ENCODE measurements at places on chromosomes 11 and 22.

DNA sequence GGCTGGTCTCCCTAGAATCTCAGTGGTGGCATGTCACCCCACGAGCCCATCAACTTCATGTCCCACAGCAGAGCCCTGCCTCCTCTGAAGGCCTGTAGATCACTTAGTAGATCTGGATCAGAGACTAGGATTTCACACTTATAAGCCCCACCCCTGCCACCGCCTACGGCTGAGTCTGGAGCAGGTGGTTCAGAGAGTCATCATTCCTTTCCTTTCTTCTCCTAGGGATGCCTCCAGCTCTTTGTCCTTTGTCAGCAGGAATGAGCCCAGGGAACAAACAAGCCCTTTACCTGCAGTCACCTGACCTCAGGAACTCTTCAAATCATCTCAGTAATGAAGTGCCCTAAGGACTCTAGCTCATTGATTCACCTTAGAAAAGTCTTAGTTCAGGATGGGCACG lies 37.8 kb downstream of the SCGB1A1 start:
- no peak for DNase-seq

- DNase-seq, result no peak
These were observed 24.9 kb downstream of the USH1C start for GRCh38 chr11:17519061-17519885.

DNA sequence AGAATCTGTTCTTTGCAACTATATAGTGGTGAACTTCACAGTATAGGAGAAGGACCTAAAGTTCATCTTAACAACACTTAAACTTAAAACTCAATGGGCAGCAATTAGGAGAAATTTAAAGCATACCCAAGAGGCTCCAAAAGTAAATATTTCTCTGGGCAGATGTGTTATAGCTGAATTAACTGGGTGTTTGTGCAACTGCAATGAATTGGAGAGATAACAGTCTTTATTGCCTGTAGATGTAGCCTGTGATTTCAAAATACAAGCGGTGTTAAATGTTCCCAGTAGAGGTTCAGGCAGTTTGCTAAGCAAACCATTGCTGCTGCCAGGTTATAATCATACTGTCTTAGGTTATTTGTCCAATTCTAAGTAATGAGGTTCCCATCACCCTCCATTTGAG lies 294.1 kb upstream of the MTNR1B start:
- DNase-seq, result no peak

GRCh38 chr11:112615238-112615637 lies 346.0 kb upstream of the NCAM1 start:
- no peak for DNase-seq

GRCh38 chr11:40314327-40314726 lies 1145.1 kb downstream of the LRRC4C start:
- DNase-seq, result no peak

- no peak for DNase-seq
These were observed 156.0 kb downstream of the PKNOX2 start for GRCh38 chr11:125320347-125321076.

- no peak for DNase-seq
These were observed 91.9 kb upstream of the BID start for GRCh38 chr22:17866127-17866526.

- DNase-seq, result no peak
These were observed 152.9 kb downstream of the FEZ1 start for GRCh38 chr11:125343086-125343717.

DNA sequence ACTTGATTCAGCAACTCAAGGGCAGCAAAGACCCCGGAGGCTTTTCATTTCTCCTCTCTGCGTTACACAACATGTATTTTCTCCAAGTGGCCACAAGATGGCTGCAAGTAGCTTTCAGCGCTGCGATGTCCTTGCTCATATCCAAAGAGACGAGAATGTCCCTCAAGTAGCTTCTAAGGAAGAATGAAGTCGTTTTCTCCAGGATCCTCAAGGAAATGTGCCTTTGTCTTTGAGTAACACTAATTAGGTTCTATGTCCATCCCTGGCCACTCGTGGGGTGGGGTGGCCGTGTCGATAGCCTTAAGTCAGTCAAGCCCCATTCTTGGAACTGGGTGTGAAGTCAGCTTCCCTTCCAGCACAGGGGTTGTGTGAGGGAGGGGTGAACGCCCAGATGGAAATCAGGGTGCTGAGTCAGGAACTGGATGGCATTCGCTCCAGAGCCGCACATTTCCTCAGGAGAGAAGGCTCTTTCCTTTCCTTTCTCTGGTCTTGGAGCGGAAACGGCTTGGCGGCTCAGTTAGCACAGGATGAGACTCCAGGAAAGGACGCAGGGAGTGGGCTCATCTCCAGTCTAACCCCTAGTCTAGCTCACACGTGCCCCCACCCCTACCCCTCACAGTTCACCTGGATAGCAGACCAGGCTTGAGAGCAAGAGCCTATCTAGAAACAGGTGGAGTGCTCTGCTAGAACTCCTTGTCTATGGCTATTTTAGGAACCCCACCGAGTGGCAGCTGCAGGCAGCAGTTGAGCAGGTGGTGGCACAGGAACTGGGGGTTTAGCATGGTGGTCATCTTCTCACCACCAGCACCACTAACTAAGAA lies 44.3 kb downstream of the NNMT start:
- DNase-seq, result peak; percentile 30

GRCh38 chr11:75032550-75032935 lies 43.8 kb downstream of the NEU3 start:
- DNase-seq, result no peak

DNA sequence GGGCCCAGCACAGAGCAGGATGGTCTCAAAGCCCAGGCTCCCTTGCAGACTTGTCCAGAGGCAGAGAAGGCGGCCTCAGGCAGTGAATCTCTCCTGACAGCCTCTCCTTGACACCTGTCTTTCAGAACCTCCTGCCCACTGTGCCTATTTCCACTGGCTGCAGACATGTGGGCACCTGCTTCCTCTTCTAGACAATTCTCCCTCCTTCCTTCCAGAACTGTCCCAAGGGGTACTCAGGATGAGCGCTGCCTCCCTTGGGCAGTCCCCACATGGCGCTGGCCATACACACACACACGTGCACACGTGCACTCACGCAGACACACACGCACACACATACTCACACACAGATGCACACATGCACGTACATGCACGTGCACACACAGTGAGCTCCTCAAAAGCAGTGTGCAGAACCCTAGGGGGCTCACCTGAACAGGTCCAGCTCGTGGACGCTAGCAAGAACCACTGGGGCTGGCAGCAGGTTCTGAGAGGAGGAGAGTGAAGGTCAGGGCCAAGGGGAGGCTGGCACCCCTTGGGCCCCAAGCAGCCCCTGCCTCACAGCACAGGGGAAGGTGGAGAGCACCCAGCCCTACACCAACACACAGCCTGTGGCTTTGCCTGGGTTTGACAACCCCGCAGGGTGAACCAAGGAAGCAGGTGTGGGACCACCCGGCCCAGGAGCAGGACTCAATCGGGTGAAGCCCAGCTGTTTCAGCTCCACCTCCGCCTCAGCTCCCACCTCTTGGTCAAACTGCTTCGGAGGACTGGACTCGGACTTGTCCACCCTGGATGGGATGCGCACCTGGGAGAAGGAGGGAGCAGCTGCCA lies 8.1 kb upstream of the PLXNB2 start:
- no peak for DNase-seq

- DNase-seq, result no peak
These were observed 46.4 kb downstream of the RAB30 start for GRCh38 chr11:83025267-83025704.

- DNase-seq, result peak; percentile 83
These were observed 13.1 kb downstream of the EEF1G start for GRCh38 chr11:62560566-62561103.

GRCh38 chr11:117570701-117571100 lies 226.3 kb downstream of the DSCAML1 start:
- DNase-seq, result no peak

DNA sequence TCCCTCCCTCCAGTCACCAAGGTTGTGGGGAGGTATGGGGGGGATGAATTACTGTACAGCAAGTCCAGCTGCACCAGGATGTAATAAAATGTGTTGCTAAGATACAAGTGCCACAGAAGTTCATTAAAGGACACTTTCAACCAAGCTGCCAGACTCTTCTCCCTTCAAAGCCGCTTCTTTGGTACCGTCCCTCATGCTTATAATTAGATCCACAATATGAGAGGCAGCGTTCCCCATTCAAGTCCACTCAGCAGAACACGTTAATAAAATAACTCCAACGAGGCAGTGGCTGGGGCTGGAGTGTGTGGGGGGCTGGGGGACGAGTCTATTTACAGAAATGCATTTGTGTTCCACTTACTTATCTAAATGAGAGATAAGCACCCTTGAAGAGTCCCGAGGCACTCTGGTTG lies 14.7 kb downstream of the PHF21B start:
- no peak for DNase-seq

GRCh38 chr22:38694049-38694448 lies 6.7 kb downstream of the JOSD1 start:
- DNase-seq, result no peak

DNA sequence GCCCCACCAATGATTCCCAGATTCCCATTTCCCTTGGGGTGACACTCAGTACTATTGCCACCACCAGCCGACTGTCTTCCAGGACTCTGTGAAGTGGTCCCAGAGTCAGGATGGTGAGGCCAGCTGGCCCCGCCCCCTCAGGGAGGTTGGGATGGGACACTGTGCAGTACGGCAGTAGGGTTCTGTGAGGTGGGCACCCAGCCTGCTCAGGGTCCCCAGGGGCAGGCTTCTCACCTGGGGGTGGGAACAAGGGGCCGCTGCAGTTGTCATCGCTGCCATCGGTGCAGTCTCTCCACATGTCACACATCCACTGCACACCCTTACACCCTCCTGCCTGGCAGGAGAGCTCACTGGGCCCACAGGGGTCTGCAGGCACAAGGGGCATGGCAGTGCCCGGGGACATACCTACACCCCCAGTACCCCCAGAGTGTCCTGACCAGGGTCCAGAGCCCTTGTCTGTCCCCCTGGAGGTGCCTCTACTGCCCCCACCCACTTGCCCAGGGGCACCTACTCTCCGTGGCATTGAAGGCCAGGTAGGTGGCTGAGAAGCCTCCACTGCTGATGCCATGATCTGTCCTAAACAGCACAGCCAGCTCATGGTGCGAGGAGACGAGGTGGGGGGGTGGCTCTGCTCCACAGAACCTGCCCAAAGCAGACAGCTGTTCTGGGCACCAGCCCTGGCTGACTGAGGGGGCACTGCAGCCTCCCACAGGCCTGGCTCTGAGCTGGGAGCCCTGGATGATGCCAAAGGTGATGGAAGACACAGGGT lies 1.9 kb upstream of the C1QTNF5 start:
- no peak for DNase-seq

GRCh38 chr11:67539550-67539949 lies 16.3 kb upstream of the CABP2 start:
- no peak for DNase-seq

GRCh38 chr22:37473437-37473946 lies 12.7 kb downstream of the MFNG start:
- DNase-seq, result no peak

GRCh38 chr22:37400719-37401118 lies 26.6 kb downstream of the ELFN2 start:
- DNase-seq, result no peak

- no peak for DNase-seq
These were observed 23.8 kb downstream of the FLRT1 start for GRCh38 chr11:64059339-64060140.

DNA sequence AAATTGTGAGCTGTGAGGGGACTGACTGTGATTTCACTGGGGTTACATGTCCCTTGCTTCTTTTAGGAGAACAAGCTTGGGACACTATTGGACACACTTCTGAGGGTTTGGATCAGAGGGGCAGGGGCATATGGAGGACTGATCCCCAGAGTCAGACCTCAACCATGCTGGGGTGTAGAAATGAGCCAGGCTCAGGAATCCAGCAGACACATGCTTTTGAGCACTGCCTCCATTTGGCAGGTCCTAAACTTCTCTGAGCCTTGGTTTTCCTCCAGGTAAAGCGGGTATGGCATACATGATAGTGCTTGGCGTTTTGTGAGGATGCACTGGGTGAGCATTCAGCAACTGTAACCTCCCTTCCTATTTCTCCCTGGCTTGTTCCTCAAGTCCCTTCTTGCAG lies 74.7 kb downstream of the ADAMTS15 start:
- DNase-seq, result no peak

- DNase-seq, result no peak
These were observed 105.9 kb downstream of the TRPC6 start for GRCh38 chr11:101477926-101478325.

GRCh38 chr22:26550498-26551033 lies 38.3 kb upstream of the TFIP11 start:
- no peak for DNase-seq

GRCh38 chr11:20022363-20023081 lies 137.8 kb downstream of the DBX1 start:
- DNase-seq, result no peak

- DNase-seq, result no peak
These were observed 50.4 kb downstream of the GDPD4 start for GRCh38 chr11:77250881-77251640.

- DNase-seq, result no peak
These were observed 797 bp upstream of the B3GAT3 start for GRCh38 chr11:62622476-62623089.

DNA sequence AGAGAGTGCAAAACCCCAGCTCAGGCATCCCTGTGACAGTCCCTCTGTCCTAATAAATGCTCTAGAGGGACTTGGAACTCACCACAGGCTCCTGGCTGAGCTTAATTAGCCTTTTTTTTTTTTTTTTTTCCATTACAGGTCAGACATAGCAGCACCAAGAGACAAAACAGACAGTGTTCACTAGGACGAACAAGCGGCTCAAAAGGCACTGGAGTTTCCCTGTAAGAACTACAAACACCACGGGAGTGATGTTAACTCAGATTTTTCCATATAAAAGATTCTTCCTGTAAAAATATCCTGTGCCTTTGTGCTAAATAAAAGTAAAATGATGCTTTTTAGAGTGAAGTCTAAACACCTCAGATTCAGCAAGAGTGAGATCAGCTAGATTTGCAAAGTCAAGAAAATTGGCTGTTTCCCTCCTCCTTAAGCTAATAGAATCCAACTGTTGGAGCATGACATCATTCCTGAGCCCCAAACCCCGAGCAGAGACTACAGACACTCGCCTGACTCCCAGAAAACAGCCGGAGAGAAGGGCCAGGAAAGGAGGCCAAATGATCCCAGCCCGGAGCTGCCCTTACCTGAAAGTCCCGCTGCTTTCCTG lies 101.0 kb upstream of the AKIP1 start:
- DNase-seq, result no peak

GRCh38 chr11:73671701-73672100 lies 25.3 kb downstream of the PLEKHB1 start:
- no peak for DNase-seq

GRCh38 chr11:116217006-116217405 lies 555.8 kb downstream of the BUD13 start:
- DNase-seq, result no peak

DNA sequence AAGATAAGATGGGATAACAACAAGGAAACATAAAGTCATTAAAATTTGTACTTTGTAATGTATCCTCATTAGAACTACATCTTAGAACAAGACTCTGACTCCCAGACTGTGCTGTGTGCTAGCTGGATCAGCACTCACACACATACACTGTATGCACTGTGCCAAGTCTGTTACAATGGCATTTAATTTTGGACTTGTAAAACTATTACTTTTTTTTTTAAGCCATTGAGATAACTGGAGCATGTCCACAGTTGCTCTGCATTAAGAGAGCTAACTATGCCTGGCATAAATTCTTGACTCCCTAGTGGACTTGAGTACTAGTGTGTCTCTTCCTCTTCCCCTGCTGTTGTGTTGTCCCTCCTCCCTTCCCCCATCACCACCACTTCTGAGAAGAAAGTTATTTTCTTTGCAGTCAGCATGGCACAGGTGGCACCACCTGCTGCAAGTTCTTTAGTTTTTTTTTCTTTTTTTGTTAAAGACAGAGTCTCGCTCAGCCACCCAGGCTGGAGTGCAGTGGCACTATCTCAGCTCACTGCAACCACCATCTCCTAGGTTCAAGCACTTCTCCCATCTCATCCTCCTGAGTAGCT lies 268.6 kb downstream of the TMEM135 start:
- no peak for DNase-seq

Measured in stimulated activated CD4-positive, alpha-beta T cell treated with anti-CD3 and anti-CD28 coated beads, Interleukin-4, amount 100 ng/mL, for 24 hours (primary cell).